ENCODE measurements at places on chromosomes 16 and 17. TPM values are rescaled to one million over a fixed set of nuclear protein-coding genes. Genes with fewer than 3 reads are reported as not detected.

DNA sequence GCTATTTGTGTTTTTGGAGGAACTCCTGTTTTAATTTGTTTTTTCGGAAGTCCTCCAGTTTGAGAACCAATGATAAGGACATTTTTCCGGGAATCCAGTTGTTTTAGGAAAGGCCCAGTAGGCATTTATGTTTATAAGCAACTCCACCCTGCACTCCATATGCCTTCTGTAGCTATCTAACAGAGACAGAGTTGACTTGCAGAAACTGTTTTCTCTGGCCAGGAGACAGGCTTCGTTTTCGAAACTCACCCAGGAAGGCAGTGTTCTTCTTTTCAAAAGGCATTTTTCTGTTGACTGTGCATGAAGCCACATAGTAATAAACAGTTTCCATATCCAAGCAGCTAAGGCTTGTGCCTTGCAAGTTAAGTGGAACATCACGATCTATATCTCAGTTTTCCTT, 587.1 kb downstream of the WWOX start:
- no peak for DNase-seq

DNA sequence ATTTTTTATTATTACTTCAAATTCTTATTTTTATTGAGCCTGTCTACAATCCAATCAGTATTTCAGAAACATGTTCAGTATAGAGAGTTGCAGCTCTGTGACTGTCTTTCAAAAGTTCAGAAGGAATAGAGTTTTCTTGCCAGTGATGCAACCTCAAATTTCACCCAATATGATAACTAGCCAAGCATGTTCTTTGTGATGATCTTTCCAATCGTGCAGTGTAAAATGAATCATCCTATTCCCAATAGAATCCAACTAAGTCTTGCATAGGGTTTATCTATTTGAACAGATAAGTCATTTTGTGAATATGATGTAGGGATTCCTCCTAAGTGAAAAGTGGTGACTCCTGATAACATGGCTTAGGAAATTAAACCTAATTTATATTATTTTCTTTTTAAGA, 937.8 kb downstream of the KCNJ2 start:
- DNase-seq, result no peak

DNA sequence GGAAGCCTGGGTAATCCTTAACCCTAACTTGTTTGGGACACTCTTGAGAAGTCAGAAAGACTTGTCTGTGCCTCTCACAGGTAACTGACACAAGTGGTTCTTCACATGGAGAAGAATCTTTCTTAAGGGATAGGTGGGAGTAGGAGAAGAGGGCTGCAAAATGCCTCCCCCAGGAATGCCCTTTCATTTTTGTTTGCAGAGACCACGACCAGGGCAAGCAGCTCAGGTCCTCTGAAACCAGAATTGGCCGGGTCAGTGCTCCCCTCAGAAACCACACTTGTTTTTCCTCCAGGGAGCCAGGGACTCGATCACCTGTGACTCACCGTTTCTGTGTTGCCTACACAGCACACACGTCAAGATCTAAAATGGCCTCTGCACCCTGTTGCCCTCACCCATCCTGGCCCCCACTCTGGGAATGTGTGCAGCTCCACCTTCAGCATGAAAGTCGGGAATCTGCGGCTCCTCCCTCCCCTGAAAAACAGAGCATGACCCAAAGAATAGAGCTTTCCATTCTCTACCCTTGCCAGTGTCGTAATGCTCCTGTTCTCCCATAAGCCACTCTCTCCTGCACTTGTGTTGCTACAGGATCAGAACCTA, 36.1 kb downstream of the HNF1B start:
- DNase-seq, result no peak

GRCh38 chr16:84236671-84237070, 3.1 kb downstream of the KCNG4 start:
- DNase-seq, result no peak

GRCh38 chr17:50057521-50057991, 1.6 kb downstream of the ITGA3 start:
- no peak for DNase-seq

GRCh38 chr16:48612611-48613010, 2.6 kb upstream of the N4BP1 start:
- no peak for DNase-seq

MYH1 gene
- not detected for total RNA-seq

NOS2 gene
- total RNA-seq, result under 0.01 TPM

EMP2 gene
- under 0.01 TPM for total RNA-seq

MT1G gene
- 5.9 TPM for total RNA-seq
